ENCODE measurements at places on chromosomes 4 and X.

DNA sequence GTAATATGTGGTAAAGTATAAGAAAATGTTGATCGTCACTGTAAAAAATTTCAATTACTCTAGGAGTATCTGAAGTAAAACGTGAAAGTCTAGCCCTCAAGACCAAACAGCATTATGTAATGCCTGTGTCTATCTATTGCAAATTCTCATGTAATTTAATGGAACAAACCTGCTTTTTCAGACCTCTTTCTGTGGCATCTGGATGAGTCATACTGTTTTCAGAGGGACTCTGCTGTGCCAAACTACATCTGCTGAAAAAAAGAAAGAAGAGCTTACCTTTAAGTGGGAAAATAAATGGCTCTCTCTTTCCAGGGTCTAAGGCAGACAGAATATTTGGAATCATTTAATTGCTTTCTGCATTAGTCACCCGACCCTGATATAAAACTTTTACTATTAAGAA is 89.8 kb upstream of the ARMCX2 start:
- no peak for DNase-seq

GRCh38 chr4:687971-688853 is 739 bp downstream of the SLC49A3 start:
- peak; percentile 54 for DNase-seq

GRCh38 chr4:1383728-1384591 is 22.3 kb downstream of the NKX1-1 start:
- DNase-seq = no peak

DNA sequence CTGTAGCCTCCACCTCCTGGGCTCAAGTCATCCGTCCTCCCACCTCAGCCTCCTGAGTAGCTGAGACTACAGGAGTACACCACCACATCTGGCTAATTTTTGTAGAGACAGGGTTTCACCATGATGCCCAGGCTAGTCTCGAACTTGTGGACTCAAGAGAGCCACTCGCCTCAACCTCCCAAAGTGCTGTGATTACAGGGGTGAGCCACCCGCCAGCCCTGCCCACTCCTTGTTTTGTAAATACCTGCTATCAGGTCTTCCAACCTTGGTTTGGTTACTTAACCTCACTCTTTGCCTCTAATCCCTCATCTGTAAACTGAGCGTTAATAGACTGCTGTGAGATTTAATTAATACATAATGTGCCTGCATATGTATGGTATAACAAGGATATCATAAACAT is 803 bp downstream of the CNGA1 start:
- DNase-seq = no peak
